ENCODE measurements at places on chromosomes 1 and 21.

DNA sequence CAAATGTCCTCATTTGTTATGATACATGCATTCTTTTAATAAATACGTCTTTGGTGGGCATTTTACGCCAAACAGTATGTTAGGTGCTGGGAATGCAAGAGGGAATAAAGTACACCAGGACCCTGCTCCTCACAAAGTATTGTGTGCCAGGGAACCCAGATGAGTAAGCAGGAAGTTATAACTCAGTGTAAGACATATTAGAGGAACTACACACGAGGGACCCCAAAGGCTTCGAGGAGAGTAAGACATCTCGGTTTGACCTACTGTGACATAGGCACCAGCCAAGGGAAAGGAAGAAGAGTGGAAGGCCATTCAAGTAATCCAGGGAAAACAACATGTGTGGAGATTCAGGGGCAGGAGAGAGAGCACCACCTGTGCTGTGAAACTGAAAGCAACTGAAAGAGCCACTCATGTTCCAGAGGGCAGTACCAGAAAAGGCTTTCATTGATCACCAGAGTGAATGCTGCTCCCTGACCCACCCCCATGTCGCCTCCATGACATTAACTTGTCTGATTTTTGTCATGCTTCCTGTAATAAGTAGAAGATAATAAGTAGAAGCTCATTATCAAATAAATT is 542.5 kb upstream of the PKN2 start:
- DNase-seq: no peak

- no peak for DNase-seq
Measured at GRCh38 chr1:85330711-85331290, 54.4 kb upstream of the BCL10 start.

- DNase-seq: no peak
Measured at GRCh38 chr1:109535971-109536491, 3.6 kb upstream of the GPR61 start.

DNA sequence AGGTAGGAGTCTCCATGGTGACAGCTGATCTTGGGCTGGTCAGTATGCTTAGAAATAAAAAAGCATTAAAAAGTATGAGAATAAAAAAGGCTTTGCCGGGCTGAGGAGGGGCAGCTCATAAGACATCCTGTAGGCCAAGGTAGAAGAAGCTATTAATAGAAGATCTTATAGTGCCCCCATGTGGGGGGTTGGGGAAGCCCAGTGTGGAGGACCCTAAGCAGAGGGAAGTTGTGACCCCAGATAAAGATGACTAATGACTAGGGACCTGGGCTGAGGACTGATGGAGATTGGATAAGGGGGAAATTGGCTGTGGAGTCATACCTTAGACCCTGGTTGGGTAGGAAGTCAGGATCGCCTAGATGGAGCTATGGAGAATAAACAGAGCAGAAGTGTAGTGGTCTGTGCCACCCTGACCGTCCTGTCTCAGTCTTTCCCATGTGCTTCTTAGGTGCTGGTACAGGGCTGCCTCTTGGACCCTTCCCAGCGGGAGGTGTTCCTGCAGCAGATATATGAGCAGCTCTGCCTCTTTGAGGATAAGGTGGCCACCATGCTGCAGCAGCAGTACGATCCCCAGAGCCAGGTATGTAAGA is 25.0 kb downstream of the SZT2 start:
- DNase-seq: peak; percentile 69

DNA sequence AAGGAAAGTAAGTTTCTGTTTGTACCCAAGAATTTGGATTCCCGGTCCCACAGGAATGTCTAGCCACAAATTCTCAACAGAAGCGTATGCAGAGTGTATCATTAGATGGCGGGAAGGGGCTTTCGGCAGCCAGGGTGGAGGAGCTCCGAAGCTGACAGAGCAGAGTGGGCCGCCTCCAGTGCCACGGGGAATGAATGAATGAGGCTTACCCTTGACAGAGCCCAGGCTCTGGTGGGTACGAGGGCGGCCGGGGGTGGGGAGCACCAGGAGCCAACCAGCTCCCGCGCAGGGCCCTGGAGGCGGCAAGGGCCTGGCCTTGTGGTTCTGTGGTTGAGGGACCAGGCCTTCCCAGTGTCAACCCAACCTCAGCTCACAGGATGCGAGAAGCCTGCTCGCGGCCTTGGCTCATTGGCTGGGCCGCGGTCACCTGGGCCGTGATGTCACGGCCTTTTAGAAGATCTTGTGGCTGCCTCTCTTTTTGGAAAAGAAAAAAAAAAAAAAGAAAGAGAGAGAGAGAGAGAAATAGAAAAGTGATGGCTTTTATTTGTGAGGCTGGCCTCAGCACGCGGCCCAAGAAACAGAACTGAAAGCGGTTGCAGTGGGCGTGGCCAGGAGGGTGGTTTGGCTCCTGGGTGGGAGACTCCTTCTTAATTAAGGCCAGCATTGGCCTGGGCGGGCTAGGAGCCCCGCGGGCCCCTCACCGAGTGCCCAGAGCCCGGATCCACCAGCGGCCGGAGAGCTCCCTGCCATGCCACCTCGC is 34.9 kb upstream of the RUNX3 start:
- DNase-seq: peak; percentile 99

GRCh38 chr1:153533689-153534201 is 2.0 kb downstream of the S100A6 start:
- peak; percentile 38 for DNase-seq

DNA sequence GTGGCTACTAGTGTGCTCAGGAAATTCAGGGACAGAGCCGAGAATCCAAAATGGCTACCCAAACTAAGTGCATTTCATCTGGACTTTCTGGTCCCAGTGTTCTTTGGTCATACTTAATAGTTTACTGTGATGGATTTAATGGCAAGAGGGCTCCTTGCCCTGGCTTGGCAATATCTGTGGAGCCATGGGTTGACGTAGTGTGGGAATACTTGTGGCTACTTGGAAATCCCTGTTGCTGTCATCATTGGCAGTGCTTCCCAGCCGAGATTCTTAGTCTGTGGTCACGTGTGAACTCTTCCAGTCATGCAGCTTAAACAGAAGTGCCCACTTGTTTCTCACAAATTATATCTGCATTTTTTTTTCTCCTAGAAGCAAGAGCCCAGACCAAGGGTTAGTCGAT is 198.9 kb downstream of the HS2ST1 start:
- no peak for DNase-seq

DNA sequence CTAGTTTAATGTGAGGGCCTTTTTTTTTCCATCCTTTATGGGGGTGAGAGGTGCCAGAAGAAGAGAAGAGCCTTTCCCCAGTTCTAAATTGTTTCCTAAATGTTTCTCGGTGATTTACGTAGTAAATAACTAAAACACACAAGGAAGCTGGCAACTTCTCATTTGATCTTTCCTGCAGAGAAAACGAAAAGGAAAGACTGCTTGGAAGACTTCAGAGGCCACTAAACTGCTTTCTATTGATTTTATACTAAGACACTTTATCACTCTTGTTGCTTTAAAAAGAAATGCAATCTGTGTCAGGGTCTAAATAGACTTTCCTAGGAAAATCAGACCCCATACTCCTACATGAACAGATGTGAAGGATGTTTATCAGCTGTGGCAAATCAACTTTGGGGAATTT is 52.1 kb upstream of the KAZN start:
- DNase-seq: no peak

- DNase-seq: peak; percentile 81
Measured at GRCh38 chr1:171794085-171794484, 12.6 kb downstream of the METTL13 start.

GRCh38 chr1:90718411-90719329 is 1.6 kb upstream of the BARHL2 start:
- DNase-seq: no peak

- DNase-seq: no peak
Measured at GRCh38 chr1:8818325-8818775, 910 bp upstream of the RERE start.

GRCh38 chr1:206693029-206693428 is 8.3 kb downstream of the MAPKAPK2 start:
- DNase-seq: no peak

GRCh38 chr21:19018529-19018928 is 614.9 kb upstream of the TMPRSS15 start:
- no peak for DNase-seq

- DNase-seq: no peak
Measured at GRCh38 chr1:232899839-232900238, 50.6 kb upstream of the NTPCR start.

DNA sequence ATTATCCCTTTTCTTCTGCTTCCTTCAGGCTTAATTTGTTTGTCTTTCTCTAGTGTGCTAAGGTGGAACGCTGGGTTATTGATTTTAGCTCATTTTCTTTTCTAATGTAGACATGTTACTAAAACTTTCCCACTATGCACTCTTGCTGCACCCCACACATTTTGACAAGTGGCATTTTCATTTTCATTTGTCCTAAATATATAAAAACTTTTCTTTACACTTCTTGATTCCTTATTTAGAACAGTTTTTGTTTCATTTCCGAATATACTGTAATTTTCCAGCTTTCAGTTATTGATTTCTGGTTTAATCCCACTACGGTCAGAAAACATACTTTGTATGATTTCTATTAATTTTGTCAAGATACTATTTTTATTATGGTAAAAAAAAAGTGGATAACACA is 25.3 kb downstream of the SH3BP5L start:
- DNase-seq: no peak

DNA sequence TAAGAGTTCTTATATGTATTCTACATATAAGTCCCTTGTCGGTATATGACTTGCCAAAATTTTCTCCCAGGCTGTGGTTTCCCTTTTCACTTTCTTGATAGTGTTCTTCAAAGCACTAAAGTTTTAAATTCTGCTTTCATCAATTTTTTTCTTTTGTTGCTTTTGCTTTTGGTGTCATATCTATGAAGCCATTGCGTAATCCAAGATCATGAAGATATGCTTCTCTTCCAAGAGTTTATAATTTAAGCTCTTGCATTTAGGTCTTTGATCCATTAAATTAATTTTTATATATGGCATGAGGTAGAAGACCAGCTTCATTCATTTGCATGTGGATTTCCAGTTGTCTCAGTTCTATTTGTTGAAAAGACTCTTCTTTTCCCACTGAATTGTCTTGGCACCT is 22.2 kb downstream of the DESI2 start:
- DNase-seq: no peak

GRCh38 chr1:56890229-56890628 is 35.6 kb downstream of the C8A start:
- no peak for DNase-seq

DNA sequence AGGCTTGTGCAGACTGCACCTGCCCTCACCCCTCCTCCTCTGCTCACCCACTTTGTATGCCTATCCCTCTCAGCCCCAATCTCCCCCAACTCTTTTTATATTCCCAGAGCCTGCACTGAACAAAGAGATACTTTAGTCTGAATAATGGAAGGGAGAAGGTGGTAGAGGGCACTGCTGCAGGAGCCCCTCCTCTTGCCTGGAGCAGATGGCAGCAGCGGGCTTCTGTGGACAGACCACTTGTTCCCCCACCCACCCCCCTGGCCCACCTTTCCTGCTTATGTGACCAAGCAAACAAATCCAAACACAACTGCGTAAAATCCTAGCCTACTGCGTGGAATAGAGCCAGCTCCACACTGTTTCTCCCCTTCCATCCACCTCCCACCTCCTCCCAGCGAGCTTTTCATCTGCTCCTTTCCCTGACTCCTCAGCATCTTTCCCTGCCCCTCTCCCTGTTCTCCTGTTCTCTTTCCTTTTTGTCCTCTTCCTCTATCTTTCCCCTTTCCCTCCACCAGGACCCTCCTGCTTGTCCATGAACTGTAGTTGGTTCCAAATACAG is 27.5 kb downstream of the RGS8 start:
- DNase-seq: no peak

DNA sequence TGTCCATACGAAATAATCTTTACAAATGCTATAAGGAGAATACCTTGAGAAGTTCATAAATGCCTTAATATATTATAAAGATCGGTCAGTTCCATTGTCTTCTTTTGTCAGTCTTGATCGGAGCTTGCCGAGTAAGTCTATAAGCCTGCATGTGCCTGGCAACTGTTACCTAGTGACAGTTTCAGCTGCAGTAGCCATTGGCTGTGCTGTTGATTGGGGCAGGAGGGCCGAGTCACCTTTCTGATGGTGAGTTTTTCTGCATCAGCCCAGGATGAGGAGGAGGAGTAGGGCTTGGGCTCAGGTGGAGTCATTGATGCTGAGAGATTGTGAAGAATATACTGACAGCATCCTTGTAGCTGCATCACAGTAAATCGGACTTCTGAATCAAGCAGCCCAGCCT is 1.9 kb upstream of the GPR52 start:
- DNase-seq: no peak

- no peak for DNase-seq
Measured at GRCh38 chr1:167003711-167004110, 14.6 kb downstream of the MAEL start.

DNA sequence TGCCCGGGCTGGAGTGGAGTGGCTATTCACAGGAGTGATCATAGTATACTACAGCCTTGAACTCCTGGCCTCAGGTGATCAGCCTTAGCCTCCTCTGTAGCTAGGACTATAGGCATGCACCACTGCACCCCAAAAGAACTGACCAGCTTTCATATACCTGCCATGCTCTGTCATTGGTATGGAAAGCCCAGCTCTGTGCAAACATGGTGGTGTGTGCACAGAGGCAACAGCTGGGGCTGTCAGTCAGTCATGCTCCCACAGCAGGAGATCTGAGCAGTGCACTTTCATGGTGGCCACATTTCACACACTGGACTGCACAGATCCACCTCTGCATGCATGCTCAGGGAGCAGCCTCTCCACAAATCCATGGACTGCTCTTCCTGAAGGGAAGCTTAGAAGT is 8.8 kb upstream of the JAK1 start:
- DNase-seq: no peak

DNA sequence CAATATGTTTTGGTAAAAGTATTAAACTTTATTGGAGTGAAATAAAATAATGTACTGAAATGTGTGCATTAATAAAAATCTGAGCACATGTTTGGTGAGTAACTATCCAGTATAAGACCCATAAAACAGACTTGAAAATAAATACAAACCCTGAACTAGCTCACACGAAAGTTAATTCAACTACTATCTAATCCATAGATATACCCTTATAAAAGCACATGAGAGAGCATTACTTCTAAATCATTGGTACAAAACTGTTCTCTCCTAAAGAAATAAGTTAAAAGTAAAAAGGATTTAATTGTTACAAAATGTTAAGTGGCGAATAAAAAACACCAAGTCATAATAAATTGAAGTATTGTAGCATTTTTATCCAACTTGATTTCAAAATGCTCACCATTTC is 295.6 kb downstream of the PTPRC start:
- DNase-seq: no peak

- no peak for DNase-seq
Measured at GRCh38 chr21:45012662-45013259, 61.6 kb upstream of the ADARB1 start.

DNA sequence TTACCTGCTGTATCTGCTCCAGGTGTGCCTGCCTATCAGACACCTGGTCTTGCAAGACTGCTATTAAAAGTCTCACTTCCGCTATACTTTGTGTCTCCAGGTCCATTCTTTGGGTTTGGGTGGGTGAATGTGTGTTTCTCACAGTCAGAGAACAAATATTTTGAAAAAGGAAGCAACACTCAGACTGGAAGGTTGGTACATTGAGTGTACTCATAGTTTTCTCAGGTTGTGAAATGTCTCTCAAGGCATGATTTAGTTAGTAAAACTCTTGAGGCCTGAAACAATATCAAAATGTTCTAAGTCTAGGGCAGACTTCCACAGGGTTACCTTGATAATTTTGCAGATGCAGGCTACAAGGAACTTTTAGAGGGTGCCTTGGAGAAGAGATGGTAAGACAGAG is 429.9 kb upstream of the ZRANB2 start:
- DNase-seq: no peak

Data from activated CD4-positive, alpha-beta T cell treated with anti-CD3 and anti-CD28 coated beads, Interleukin-2, Interleukin-6, amounts not matched to agents 100 ng/mL and 50 ng/mL, durations not matched to agents 16 hours and 8 hours (primary cell).